ENCODE measurements at places on chromosomes 7 and 10.

DNA sequence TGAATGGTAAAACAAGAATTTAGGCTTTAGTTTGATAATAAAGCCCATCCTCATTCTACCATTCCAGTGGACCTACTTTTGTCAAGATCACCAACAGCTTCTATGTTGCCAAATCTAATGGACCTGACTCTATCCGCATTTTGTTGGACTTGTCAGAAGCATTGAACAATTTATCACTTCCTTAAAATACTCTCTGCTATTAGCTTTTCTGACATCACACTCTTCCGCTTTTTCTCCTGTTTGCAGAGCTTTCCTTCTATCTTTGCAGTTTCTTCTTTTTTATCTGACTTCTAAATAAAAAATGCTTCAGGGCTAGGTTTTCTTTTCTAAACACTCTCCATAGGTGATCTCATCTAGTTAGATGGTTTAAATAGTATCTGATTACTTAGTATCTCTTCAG, 42.7 kb upstream of the SMIM30 start:
- no peak for DNase-seq

DNA sequence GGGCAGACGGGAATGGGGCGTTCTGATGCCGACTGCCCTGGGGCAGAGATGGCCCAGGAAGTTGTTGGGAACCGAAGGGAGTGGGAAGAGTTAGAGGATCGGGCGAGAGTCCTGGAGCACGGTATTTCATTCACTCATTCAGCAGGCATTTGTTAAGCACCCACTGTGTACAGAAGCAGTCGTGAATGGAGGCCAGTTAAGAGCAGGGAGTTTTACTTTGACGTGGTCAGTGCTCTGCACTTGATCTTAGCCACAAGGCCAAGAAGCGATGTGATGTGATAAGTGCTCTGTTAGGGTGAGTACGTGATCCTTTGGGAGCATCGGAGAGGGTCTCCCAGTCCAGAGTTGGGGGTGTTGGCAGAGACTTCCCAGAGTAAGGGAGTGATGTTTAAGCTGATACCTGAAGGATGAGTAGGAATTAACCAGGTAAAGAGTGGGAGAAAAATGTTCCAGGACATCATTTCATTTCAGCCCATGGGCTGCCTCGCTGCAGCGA, 890 bp downstream of the ZFYVE27 start:
- DNase-seq, result no peak

DNA sequence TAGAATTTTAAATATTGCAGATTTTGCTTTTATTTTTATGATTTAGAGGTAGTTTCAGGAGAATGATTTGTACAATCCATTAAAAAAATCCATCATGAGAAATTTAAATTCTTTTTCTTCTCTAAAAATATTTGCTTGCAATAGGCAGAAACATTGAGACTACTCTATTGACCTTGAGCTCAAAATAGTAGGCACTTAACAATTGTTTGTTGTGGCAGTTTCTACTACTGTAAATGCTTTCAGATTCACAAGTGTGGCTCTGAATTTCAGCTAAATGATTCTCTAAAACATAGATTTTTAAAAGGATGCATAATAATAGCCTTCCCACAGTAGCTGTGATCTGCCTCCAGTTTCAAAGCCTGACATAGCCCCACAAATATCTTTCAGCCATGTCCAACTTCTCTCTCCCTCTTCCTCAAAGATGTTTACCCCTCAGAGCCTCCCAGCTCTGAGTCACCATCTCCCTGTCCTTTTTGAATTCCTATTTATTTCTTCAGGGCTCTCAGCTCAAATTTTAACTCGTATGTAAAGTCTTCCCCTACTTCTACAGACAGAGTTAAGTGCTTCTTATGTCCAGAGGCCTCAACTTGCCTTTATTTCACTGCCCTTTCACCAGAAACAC, 160.5 kb downstream of the AOAH start:
- no peak for DNase-seq

DNA sequence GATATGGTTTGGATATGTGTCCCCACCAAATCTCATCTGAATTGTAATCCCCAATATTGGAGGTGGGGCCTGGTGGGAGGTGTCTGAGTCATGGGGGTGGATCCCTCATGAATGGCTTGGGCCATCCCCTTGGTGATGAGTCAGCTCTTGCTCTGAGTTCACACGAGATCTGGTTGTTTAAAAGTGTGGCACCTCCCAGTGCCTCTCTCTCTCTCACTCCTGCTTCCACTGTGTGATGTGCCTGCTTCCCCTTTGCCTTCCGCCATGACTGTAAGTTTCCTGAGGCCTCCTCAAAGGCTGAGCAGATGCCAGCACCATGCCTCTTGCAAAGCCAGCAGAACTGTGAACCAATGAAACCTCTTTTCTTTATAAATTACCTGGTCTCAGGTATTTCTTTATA, 4.8 kb upstream of the GCK start:
- DNase-seq, result peak; percentile 5

GRCh38 chr7:85806321-85806720, 619.5 kb upstream of the SEMA3D start:
- no peak for DNase-seq

DNA sequence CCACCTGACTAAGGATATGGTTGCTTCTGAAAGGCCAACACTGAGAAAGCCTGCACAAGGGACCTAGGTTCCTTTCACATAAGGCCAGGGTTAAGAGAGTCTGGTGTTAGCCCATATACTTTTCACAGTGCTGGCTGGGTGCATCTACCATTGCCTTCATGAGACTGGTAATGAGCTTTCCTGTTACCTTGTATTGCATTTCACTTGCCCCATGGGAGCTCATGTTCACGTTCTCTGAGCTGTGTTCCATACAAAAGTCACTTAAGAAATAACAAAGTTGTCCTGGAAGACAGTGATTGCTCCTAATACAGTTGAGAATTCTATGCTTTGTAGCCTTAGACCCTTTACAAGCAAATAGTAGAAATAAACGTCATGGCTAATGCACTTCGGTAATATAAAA, 337.8 kb upstream of the TEX47 start:
- no peak for DNase-seq

- no peak for DNase-seq
These were observed 27.3 kb upstream of the KNDC1 start for GRCh38 chr10:133132473-133133291.

- DNase-seq, result no peak
These were observed 133.7 kb upstream of the RSU1 start for GRCh38 chr10:16950656-16951601.

- no peak for DNase-seq
These were observed 359.5 kb upstream of the MKI67 start for GRCh38 chr10:128485701-128486235.

DNA sequence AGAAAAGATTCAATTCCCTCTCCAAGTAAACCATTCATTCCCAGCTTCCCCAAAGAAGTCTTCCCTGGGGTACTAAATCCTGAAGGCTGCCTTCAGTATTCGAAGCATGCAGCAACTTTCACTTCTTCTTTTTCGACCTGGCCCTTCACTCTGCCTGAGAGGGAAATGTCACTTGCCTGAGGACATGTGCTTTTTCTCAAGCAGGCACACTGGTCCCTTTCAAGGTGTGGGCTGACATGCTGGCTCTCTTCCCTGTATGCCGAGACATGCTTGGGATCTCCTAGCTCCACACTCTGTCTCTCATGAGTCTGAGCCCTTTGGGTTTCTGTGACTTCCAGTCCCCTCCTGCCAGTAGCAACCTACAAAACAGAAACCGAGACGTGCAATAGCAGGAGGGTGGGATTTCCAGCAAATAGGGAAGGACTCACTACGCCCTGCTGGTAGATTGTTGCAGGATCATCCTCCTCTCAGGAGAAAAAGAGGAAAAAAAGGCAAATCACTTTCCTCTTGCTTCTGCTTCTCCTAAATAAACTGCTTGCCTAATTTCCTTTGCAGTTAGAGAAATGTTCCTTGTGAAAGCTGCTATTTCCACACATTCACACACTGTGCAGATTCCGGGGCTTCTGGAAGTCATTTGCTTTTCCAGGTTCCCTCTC, 33.5 kb downstream of the FIGNL1 start:
- no peak for DNase-seq

GRCh38 chr10:49837685-49838084, 75.6 kb upstream of the OGDHL start:
- no peak for DNase-seq

- DNase-seq, result no peak
These were observed 16.2 kb downstream of the CCNY start for GRCh38 chr10:35352512-35352911.

DNA sequence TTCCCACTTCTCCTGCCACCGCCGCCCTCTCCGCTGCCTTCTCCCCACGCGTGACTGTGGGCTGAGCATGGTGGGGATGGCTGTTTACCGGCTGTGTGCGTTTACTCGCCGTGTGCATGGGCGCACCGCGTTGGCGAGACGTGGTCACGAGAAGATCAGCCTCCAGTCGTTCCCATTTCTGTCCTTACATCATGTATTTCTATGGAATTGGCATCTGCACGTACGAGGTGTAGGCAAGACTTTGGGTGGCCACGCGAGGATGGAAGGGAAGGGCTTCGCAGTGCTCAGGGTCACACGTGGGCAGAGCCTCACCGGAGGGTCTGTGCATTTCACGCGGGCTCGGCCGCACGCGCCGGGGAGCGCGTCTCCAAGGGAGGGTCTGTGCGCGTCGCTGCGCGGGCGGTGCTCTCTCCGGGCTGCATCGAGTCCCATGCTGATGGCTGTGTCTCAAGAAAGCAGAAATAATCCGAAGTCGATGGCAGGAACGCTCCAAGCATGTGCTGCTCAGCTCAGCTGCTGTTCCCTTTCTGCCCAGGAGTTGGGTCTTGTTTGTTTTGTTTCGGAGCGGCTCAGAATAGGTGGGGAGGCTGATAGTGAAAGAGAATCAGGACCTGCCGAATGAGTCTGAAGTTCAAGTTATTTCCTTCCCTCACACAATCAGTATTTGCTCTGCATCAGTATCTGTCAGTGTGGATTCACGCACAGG, 973 bp downstream of the CAMK1D start:
- DNase-seq, result peak; percentile 28

DNA sequence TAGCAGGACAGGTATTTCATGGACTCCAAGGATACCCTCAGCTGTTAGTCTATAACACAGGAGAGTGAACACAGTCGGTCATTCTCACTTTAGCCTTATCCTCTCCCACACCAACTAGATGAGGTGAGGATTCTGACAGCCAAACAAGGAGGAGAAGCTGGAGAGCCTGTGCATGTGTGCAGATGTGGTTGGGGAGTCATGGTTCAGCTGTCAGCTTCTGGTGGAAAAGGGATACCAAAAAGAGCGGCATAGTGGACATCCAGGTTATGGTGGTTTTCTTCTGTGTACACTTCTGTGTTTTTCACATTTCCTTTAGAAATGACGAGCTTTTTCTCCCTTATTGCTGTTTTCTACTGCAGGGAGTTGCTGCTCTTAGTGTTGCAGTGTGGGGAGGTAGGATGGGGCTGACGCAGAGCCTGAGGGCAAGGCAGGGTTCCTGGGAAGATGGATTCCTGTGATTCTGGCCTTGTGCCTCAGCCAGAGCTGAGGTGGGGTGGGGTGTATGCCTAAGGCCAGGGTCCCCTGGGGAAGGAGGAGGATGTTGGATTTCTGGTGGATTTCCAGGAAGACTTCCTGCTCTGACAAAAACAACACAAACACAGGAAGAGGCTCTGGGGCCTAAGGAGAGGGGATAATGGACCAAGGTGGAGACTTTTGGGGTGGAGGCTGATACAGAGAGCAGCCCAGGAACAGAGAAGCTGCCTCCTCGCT, 26.6 kb downstream of the PLAU start:
- DNase-seq, result no peak

Measured in activated gamma-delta T cell treated with anti-CD3 and anti-CD28 coated beads, Interleukin-2, amount 50 U/mL, for 16 hours (primary cell).